NCI-H69 (cell line): ENCODE measurements at places on chromosomes 4 and X.

DNA sequence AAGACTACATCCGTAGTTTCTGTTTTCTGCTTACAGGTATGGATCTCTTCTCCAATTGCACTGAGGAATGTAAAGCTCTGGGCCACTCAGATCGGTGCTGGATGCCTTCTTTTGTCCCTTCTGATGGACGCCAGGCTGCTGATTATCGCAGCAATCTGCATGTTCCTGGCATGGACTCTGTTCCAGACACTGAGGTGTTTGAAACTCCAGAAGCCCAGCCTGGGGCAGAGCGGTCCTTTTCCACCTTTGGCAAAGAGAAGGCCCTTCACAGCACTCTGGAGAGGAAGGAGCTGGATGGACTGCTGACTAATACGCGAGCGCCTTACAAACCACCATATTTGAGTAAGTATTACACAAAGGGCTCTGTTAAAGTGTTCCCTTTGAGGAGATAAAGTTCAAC, 13.8 kb downstream of the PCDH10 start:
- DNase-seq: no peak

DNA sequence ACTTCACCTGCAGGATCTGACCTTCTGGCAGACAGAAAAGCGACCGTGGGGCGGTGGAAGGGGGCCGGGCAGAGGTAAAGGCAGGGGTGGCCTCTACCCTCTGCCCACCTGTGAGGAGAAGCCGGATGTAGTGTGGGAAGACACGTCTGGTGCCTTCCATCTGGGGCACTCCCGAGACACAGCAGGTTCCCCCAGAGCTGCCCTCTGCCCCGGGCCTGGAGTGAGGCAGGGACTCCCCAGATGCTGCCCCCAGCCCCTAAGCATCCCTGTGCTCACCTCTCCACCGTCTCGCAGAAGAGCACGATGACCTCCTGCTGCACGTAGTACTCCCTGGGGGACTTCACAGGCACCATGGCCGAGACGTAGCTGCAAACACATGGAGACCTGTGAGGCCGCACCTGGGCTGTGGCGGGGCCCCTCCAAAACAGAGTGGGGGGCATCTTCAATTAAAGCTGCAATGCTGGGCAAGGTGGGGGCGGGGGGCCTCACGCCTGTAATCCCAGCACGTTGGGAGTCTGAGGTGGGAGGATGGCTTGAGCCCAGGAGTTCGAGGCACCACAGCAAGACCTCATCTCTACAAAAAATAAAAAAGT, 75.3 kb upstream of the MXD4 start:
- DNase-seq: no peak

DNA sequence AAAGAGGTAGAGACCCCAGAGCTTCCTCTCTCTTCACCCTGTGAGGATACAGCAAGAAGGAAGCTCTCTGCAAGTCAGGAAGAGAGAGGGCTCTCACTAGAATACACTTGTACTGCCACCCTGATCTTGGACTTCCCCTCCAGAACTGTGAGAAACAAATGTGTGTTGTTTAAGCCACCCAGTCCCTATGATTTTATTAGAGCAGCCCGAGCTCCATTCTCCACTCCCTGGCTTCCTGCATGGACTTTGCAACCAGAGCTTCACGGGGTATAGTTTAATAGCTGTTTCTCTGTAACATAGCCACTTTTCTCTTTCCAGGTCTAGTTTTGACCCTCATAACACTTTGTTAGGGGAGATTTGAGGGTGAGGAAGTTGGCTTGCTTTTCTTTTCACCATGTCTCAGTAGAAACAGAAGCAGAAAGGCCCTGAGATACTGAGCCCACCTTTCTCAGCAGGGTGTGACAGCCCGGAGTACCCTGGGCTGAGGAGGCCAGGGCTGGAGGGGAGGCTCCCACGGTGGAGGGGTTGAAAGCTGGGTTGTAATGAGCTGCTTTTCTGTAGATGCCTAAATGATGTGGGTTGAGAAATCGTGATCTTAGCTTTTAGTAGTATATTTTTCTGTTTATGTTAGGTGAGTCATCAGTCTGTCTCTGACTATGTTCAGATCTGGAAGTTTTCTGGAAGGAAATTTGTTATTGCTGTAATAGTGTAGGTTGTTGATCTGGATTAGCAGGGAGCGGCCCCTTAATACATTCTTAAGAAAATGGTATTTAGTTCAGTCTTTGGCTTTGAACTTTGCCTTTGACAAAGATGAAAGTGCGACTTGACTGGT, 118.6 kb downstream of the PTTG2 start:
- DNase-seq: no peak

GRCh38 chr4:1413204-1413663, 7.0 kb upstream of the NKX1-1 start:
- no peak for DNase-seq

GRCh38 chr4:142598132-142598531, 248.0 kb downstream of the INPP4B start:
- no peak for DNase-seq

GRCh38 chr4:103076747-103077347, at the start of gene SLC9B2:
SLC9B2 (minus strand) TSS chr4:103076761; CDS start chr4:103067550, 9,211 bp downstream.
- no peak for DNase-seq

DNA sequence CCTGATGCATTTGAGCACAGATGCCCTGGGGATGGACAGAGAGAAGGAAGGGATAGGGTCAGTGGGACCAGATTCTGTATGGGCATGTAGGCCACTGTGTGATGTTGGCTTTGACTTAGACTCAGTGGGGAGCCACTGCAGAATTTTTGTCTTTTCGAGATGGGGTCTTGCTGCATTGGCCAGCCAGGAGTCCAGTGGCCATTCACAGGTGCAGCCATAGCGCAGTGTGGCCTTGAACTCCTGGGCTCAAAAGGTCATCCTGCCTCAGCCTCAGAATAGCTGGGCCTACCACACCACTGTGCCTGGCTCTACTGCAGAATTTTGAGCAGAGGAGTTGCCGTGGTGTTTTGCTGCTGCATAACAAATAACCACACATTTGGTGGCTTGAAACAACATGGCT, 22.8 kb downstream of the TBC1D14 start:
- DNase-seq: no peak

DNA sequence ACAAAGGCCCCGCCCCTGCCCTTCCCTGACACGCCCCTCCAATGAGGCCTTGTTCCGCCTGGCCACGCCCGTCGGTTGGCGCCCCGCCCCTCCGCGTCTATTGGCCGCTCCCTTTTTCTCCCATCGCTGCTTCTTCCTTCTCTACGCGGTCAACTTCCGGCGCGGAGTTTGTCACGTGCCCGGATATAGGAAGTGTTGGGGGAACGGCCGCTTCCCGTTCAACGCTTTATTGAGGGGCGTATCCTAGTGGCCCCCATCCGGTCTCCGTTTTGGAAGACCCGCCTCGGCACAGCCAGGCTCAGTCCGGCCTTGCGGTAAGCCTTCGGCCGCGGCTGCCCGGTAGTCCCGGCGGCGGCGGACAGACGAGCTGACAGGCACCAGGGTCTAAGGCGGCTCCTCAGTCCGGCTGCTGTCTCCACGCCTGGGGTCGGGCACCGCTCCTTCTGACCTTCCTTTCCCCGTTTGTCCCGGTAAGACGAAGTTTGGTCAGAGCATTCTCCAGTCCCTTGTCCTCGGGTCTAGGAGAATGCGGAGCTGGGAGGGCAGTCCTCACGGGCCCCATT, at the start of gene EXOC1:
Gene EXOC1 (plus strand): TSS at position 165 of the 563 bp plus-strand sequence. CDS start 4,676 bp downstream, outside the sequence.
- DNase-seq: peak; percentile 96

DNA sequence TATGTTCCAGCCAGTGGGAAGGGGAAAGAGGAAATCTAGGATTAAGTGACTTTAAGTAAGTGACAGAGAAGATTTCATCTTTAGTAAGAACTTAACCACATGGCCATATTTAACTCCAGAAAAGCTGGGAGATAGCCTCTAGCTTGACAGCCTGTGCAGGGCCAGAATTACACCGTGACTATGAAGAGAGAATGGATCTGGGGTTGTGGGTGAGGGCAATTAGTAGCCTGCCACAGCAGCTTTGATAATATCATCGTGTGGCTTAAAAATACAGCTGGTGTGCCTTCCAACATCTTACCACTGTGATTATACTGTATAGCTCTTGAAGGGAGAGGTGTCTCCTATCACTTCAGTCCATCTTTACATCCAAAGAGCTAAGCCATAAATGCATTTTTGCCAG, 57.6 kb upstream of the TBC1D9 start:
- no peak for DNase-seq

GRCh38 chrX:71195964-71196649, 26.9 kb upstream of the GJB1 start:
- no peak for DNase-seq

- DNase-seq: no peak
These were observed 54.4 kb downstream of the VGLL1 start for GRCh38 chrX:136586386-136586785.

DNA sequence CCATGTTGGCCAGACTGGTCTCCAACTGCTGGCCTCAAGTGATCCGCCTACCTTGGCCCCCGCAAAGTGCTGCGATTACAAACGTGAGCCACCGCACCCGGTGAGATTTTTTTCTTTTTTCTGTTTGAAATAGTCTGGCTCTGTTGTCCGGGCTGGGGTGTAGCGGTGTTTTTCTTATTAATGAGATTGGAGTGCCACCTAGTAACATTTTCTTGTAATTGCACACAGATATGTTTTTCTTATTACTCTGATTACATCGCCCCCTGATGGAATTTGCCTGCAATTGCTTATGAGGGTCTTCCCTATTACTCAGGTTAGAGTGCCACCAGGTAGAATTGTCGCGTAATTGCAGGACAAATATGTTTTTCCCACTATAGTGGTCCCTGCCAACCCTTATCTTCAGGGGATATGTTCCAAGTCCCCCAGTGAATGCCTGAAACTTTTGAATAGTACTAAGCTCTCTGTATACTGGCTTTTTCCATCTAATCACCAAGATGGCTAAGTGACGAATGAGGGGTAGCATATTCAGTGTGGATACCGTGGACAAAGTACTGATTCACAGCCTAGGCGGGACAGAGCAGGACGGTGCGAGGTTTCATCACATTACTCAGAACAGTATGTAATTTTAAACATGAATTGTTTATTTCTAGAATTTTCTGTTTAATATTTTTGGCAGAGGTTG, 8.6 kb upstream of the PDHA1 start:
- peak; percentile 60 for DNase-seq

- DNase-seq: no peak
These were observed 13.6 kb downstream of the CAMK2D start for GRCh38 chr4:113747949-113748348.

DNA sequence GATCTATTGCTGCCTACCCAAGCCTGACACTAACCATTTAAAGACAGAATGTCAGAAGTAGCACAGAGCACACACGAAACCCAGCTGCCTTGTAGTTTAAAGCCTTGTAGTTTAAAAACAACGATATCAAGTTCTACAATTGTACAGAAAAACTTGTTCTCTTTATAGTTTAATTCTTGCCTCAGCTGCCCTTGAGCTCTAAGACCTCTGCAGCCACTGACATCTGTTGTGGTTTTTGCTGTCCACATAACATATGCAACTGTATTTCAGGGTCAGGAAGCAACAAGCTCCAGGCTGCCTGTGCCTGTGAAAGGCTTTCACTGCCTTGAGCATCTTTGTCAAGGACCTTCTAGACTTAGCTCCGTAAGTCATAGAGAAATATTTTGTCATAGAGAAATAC, 227.2 kb downstream of the SPCS3 start:
- no peak for DNase-seq

GRCh38 chr4:164926301-164926700, 49.3 kb downstream of the APELA start:
- no peak for DNase-seq

- DNase-seq: no peak
These were observed 181.2 kb downstream of the SPANXN4 start for GRCh38 chrX:143206966-143207365.

GRCh38 chr4:46491455-46491854, 101.5 kb upstream of the GABRA2 start:
- DNase-seq: no peak

DNA sequence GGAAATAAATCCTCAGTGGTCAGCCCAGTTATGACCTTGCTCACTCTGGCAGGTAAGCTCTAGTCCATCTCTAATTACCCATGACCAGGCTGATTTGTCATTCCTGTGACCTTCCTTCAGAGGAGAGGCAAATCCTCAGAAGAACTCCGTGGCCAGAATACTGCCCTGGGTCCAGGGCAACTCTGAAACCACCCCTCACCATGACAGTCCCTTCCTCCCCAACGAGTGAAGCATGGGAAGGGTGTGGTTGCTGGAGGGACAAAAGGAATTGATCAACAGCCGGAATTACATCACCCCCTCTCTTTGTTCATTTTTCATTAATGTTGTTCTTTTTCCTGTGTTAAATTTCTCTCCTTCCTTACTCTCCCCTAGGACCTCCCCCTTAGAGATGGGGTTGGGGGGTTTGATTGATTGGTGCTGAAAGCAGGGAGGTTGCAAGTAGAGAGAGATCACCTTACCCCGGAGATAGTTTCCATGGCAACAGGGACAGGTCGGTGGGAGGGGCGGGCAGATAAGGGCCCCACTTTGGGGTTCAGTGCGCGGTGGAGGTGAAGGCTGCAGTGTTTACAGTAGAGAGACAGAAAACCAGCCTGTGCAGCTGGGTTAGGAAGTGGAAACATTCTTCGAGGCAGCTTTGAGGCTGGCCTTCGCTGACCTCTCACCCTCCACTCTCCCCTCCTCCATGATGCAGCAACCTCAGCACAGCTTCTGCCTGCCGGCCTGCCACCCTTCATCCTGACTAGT, 647.4 kb downstream of the BCOR start:
- DNase-seq: peak; percentile 20

GRCh38 chr4:141348573-141348972, 127.9 kb downstream of the ZNF330 start:
- DNase-seq: no peak

DNA sequence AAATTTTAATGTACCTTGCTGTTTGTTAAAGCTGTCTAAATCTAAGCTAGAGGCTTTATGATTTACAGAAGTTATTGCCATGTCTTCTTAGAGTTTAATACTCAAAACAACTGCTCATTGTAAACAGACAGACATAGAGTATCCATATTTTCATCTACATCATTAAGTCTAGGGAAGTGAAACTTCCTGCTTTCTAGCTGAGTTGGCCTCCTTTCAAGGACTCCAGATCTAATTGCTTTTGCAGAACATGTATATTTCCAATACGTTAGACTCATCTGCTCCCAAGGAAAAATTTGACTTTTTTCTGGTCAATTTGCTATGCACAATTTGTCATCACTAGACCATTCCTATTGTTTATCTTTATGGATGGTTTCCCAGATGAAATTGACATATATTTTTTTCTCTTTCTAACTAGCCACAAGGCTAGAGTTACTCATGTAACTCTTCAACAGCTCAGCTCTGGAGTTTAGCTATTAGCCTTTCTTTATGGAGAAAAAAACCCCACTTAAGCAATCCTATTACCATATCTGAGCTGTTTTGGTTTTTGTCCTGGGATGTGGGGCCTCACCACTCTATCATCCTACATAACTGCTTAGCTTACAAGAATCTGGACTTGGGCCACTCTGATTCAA, 122.9 kb downstream of the PPA2 start:
- peak; percentile 17 for DNase-seq

GRCh38 chrX:23789386-23790154, 6.6 kb downstream of the SAT1 start:
- DNase-seq: peak; percentile 58

GRCh38 chrX:24412637-24413363, 52.3 kb upstream of the PDK3 start:
- DNase-seq: no peak

DNA sequence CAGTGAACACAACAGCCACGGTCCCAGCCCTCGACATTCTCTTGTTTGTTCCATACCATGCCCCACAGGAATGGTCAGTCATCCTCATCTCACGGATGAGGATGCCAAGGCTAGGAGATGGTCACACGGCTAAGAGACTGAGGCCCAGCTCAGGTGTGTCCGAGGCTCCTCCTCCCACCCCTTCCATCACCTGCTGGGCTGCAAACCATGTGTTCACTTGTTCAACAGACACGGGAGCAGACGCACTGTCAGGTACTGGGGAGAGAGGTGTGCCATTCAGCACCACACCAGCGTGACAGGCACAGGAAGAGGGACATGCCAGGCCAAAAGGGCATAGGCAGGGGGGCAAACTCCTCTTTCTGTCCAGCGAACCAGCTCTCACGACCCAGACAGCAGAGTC, 45.9 kb downstream of the ABLIM2 start:
- peak; percentile 65 for DNase-seq
